M059J (cell line): ENCODE measurements at places on chromosomes 1 and 21.
A peak's percentile ranks its signal among the peaks of the same experiment; 100 is the strongest.

DNA sequence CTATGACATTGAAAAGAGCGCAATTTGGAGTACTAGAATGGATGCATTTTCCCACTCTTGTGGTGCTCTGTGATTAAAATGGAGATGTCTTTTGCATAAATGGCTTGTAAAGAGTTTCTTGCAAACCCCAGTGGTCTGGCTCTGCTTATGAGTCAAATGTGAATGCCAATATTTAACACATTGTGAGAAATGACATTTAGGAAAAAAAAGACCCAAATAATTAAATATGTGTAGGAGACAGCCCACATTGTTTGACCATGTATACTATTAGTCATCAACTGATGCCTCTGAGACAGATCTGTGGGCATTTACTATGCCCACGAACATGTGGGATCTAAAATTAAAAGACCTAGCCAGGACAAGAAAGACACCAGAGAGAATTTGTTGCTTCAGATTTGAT, 22.2 kb upstream of the RUNX1 start:
- peak; percentile 58 for DNase-seq

GRCh38 chr1:234536741-234537140, 57.8 kb upstream of the TARBP1 start:
- DNase-seq: no peak

GRCh38 chr1:8379513-8380186, 61.7 kb downstream of the SLC45A1 start:
- no peak for DNase-seq

GRCh38 chr1:94734963-94735901, 84.9 kb upstream of the SLC44A3 start:
- peak; percentile 76 for DNase-seq

GRCh38 chr1:168455764-168456163, 88.0 kb downstream of the XCL2 start:
- peak; percentile 35 for DNase-seq

GRCh38 chr21:21714426-21714825, 716.2 kb downstream of the NCAM2 start:
- DNase-seq: peak; percentile 82

GRCh38 chr1:154971341-154971998, 923 bp upstream of the SHC1 start:
- peak; percentile 47 for DNase-seq

DNA sequence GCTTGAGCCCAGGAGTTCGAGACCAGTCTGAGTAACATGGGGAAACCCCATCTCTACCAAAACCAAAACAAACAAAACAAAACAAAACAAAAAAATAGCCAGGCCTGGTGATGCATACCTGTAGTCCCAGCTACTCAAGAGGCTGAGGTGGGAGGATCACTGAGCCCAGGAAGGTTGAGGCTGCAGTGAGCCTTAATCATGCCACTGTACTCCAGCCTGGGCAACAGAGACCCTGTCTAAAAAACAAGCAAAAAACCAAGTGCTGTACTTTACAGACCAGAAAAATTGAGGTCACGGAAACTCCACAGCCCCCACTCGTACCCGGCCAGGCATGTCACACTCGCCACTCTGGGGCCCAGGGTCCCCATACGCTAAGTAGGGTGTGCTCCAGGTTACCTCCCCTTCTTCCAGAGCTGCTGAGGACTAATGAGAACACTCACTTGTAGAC, 22.9 kb downstream of the ATP2B4 start:
- peak; percentile 62 for DNase-seq

DNA sequence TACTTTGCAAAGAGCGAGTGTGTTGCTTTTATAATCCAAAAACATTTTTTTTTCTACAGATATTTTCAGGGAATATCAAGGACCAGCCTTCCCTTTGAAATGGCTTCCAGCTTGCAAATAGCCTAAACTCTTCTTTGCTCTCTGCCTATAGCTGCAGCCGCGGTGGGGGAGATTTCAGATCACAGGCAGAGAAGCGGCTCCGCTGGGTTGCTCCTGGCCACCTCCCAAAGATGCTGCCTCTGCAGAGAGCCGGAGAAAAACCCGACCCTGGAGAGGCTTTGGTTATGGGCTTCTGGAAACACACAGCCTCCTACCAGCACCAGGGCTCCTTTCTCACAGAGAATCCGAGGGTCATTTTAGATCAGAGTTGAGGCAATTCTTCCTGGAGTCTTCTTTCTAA, 18.6 kb upstream of the PAX7 start:
- no peak for DNase-seq

- no peak for DNase-seq
These were observed 65.6 kb downstream of the KDM1A start for GRCh38 chr1:23084880-23085279.

- no peak for DNase-seq
These were observed 96.5 kb downstream of the NME7 start for GRCh38 chr1:169271098-169271497.

- peak; percentile 98 for DNase-seq
These were observed 76.3 kb downstream of the ITPKB start for GRCh38 chr1:226662642-226663326.

GRCh38 chr1:172554915-172555314, 22.0 kb downstream of the SUCO start:
- DNase-seq: no peak

- DNase-seq: peak; percentile 44
These were observed 2.0 kb upstream of the ATF3 start for GRCh38 chr1:212606395-212607205.

- no peak for DNase-seq
These were observed 59.8 kb downstream of the ZSCAN20 start for GRCh38 chr1:33532250-33532649.

- peak; percentile 58 for DNase-seq
These were observed 98.4 kb upstream of the KAZN start for GRCh38 chr1:14500041-14500440.

DNA sequence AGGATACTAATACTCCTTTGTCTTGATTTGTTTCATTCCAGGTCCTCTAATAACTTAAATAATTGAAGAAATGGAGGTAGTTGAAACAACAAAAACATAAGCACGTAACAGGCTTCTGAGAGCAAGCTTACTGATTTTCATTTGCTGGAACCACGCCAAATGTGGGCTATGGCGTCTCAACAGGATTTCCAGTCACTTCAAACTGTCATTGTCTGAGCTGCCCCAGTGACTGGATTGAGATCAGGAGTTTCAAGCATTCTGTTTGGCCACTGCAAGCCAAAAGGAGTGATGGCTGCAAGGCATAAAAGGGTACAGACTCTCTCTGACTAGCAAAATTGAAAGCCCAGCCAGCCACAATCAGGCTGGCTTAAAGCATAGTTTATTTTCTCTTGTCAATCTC, 289.9 kb downstream of the DPYD start:
- DNase-seq: peak; percentile 28

DNA sequence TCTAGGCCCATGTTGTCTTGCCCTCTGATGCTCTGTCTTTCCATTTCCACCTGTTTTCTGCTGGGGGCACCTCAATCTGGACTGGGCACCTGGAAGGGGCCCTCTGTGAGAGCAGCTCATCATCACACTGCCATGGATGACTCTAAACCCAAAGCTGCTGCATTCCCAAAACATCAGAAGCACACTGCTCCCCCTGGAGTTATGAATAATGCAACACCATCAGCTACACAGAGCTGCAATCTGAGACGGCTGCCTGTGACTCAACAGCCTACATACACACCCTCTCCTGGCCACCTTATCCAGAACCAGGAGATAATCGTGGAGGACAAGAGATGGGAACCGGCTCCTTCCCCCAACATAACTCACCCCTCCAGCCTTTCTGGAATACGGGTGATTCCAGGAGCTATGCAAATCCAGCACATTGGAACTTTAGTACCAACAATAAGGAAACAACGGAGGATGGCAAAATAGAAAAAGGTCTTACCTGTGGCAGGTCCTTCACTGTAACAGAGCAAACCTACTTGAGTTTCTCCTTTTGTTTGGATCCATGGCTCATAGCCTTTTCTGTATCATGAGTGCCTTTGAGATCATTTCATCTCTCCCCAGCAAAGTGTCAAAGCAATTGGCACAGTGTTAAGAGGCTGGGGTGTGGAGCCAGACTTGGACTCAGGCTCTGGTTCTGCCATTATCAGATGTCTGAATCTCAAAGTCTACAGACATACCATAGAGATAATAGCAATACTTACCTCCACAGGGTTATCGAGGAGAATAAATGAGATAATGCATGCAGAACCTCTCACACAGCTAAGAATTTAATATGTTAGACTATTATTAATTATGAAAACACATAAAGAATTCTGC, 29.3 kb downstream of the AK2 start:
- DNase-seq: peak; percentile 87

DNA sequence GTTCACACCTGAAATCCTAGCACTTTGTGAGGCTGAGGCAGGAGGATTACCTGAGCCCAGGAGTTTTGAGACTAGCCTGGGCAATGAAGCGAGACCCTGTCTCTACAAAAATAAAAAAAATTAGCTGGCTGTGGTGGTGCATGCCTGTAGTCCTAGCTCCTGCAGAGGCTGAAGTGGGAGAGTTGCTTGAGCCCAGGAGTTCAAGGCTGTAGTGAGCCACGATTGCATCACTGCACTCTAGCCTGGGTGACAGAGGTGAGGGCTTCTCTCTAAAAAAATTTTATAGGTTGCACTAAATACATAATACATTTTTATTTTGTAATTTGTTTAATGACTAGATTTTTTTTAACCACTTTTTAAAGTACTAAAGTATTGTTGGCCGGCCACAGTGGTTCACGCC, 6.1 kb downstream of the PARK7 start:
- DNase-seq: no peak

DNA sequence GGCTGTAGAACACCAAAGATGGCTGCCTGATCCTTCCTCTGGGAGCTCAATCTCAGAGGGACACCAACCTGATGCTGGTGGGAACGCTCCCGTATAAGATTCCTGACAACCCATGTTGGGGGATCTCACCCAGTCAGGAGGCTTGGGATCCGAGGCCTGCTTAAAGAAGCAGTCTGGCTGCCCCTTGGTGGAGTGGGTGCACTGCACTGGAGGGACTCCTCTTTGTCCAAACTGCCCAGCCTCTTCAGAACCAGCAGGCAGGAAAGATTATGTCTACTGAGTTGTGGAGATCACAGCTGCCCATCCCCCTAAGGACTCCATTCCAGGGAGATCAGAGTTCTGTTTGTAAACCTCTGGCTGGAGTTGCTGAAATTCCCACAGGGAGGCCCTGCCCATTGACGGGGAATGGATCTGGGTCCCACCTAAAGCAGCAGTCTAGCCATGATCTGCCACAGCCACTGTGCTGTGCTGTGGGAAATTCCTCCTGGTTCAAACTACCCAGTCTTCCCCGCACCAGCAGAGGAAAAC, 23.0 kb downstream of the S100B start:
- no peak for DNase-seq

DNA sequence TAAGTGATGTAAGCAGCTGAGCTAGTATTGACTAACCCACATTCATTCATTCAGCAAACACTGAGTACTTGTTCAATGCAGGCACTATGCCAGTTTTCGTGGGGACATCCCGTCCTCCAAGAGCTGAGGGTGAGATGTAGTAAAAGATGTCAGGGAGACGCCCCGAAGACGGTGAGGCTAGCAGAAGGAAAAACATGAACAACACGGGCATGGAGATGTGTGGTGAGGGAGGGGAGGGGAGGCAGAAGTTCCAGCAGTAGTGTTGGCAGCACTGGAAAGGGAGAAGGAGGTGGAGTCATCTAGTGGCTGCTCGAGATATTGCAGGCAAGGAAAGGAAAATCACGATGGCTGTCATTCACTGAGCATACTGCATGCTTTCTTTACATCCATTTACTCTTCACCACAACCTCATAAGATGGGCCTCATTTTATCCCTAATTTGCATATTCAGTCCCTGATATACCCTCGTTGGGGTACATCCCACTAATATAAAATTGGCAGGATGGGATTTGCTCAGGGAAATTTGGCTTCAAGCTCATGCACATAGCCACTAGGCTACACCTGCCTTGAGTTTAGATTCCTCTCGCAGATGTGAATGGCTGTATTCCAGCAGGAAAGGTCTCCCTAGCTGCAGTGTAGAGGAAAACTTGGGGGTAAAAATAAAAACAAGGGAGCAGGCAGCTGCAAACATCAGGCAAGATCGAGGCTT, 14.5 kb downstream of the PDZK1IP1 start:
- peak; percentile 59 for DNase-seq

- no peak for DNase-seq
These were observed 616 bp upstream of the LAX1 start for GRCh38 chr1:203764105-203765028.

DNA sequence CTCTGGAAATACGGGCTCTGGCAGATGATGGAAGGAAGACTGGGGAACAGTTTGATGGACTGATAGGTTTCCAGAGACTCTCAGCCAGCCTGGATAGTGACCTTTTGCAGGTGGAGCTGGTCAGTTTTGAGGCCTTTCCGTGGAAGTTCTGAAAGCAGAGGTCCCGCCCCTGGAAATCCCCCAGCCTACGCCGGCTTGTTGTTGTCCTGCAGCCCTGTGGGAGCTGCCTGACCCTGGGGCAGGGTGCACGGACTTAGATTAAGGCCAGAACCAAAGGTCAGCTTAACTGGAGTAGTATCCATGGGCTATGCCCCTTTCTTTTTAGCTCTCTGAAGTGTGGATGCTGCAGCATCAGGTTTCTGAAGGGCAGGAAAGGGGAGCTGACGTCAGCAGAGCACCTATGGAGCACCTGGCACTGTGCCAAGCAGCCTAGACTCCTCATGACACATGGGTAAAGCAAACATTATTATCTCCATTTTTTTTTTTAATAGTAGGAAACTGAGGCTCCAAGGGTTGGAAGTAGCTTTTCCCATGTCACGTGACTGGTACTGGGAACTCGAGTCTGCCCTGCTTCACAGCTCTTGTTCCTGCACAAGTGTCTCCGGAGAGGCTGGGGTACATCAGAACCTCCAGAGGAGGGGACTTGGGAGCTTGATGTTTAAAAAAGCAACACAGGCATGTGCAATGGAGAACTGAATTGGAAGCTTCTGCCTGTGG, 38.5 kb downstream of the IER5 start:
- DNase-seq: peak; percentile 30

GRCh38 chr1:216476341-216476740, 53.1 kb upstream of the USH2A start:
- no peak for DNase-seq

GRCh38 chr1:237120683-237121082, 78.7 kb downstream of the RYR2 start:
- DNase-seq: no peak

- DNase-seq: no peak
These were observed 5.2 kb downstream of the FCGR2A start for GRCh38 chr1:161510477-161510876.

DNA sequence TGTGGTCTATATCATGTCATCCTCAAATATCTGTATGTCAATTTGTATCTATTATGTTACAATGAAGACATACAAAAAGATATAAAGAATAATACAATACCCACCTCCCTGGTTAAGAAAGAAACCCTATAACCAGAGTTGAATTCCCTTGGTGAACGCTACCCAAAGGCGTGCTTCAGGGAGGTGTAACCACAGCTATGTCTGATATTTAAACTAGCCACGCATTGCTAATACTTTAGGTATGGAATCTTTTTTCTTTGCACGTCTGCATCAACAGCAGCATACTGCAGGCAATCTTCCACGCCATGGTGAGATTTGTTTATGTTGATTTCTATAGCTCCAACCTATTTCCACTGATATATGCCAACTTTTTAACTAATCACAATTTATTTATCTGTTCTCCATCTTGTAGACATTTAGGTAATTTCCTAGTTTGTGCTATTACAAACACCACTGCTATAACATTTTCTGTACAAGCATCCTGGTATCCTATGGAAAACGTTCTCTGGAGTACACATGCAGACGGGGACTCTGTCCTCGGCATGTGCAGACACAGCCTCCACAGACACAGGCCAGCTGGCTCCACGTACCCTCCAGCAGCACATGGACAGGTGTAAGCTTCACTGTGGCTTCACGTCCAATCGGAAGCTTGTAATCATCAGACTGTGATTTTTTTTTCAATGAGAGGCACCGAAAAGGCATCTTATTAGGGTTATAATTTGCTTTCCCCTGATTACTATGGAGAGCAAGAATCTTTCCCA, 58.5 kb downstream of the HSF2BP start:
- peak; percentile 93 for DNase-seq
